SW480 (cell line): ENCODE measurements at places on chromosomes 5 and 9.
A peak's percentile ranks its signal among the peaks of the same experiment; 100 is the strongest.

DNA sequence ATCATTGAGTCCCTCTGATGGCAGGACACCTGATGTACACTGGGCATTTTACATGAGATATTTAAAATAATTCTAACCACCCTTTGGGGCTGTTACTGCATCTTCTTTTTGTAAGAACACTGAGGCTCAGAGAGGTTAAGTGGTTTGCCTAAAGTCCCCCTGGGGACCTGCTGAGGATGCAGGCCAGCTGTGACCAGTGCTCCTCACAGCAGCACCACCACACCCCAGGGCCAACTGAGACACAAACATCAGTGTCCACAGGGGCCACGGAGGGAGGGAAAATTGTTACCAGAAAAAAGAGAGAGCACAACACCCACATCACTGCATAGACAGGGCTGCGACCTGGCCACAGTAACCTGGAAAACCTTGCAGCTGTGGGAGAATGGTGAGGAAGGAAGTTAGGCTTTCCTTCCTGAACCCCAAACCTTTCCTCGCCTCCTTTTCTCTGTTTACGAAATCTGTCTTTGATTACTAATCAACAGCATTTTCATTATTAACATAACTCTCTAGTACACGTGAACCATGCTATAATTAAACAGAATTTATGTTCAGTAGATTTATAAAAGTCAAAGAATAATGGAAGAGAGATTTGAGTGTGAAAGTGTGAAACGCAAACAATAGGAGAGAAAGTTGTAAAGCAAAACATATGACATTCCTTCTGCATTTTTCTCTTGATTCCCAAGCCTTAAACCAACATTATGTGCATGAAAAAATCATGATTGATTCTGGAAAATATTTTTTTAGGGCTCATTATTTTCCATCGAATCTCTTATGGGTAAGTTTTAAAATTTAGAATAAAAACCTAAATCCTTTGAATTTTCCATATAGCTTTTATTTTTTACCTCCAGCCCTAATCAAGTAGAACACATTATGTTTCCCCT lies 228.1 kb upstream of the DAPK1 start:
- DNase-seq, result no peak

DNA sequence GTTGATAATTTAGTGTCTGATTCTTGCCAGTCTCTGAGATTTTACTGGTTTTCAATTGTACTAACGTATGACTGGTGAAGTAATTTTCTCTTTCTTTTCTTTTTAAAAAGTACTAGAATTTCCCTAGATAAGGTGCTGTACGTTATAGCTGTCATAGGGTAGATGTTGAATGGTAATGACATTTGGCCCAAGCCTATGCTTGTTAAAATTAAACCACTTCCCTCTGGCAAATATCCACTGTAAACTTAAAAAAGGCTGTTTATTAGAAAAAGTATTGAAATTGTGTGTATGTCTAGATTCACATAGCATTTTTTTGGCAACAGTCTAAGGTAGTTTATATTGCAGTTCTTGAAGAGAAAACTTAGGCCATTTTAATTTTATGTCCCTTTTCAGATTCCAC lies 97.6 kb downstream of the NNT start:
- no peak for DNase-seq

DNA sequence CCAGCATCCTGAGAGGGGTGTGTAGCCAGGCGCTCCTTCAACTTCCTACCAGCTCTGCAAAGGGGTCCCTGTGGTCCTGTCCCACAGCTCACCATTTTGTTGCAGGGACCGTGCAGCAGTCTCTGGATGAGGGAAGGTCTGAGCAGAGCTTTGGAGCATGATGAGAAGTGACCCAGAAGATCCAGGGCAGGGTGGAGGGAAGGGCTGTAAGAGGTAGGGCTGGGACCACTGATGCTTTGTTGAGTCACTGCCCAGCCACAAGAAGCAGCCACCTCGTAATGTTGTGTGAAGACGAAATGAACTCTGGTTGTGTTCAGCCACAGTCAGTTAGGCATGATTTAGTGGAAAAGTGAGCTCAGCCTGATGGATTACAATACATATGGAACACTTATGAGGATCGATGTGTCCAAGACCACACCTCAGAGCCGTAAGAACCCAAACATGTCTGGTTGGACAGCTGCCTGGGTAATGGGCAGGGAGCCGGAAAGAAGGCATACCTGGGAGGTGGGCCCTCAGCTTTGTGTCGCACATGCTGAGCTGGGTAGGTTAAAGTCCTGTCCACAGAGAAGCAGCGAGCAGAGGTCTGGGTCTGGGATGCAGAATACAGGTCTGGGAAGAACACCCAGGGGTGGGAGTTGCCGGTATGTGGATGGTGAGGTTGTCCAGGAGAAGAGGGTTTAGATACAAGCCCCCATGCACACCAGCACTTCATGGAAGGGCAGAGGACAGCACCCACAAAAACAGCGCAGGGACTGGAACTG lies 250.1 kb downstream of the GADD45G start:
- DNase-seq, result no peak

DNA sequence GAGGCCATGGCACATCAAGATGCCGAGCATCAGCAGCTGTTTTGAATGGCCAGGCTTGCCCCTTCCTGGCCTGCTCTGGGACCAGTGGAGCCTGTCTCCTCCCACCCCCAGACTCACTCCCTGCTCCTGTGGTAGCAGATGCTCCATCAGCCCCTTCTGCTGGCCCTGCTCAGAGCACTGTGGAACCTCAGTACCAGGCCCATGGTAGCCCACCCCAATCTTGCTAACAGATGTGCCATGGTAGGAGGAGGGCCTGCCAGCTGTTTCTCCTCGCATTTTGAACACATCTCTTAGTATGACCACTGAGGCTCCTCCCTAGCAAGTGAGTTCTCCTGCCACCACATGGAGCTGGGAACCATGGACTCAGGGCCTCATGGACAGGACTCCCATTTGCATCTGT lies 29.5 kb downstream of the COL27A1 start:
- no peak for DNase-seq

DNA sequence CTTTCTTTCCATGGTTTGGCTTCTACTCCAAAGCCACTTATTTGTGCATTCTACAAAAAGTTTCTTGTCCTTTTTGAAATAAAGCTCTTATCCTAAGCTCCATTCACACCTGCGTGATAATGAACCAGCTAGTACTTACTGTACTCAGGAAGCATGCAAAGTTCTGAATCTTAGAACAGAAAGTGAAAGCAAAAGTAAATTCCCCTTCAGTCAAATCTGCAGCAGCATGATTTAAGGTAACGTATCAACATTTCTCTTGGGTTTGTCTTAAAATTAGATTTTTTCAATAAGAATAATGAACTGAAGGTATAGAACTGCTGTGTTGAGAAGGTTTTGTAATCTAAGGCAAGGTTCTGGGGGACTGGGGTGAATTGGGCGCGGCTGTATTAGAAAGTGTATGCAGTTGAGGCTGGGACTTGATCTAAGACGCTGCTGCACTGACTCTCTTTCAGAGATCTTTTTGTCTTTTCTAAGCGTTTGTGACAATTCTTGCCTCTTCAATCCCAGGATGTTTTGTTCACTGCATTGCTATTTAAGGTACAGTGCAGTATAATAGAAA lies at the start of gene ERAP2:
Gene ERAP2 (plus strand): TSS at position 209 of the 559 bp plus-strand sequence. CDS start 3,186 bp downstream, outside the sequence.
- DNase-seq, result peak; percentile 77

GRCh38 chr9:135563039-135563476 lies 1.5 kb downstream of the PAEP start:
- DNase-seq, result no peak

DNA sequence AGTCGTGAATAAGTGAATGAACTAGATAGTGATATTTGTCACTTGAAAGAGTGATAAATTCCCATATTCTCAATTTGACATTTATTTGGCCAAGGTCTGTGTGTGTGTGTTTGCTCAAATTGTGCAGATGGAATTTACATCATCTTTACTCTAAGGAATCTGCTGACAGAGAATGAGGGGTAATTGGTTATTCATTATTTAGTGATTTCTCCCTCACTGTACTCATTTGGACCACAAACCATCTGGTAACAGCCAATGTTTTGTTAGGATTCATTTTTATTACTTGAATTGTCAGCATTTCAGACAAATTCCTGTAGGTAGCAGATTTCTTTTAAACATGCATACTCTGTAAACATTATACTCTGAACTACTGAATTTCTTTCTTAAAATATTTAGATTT lies 15.6 kb downstream of the VCAN start:
- DNase-seq, result no peak

- no peak for DNase-seq
Observed at GRCh38 chr5:133652951-133653759, 40.8 kb upstream of the FSTL4 start.

GRCh38 chr5:102762562-102763227 lies 7.6 kb downstream of the PAM start:
- DNase-seq, result peak; percentile 24

- peak; percentile 7 for DNase-seq
Observed at GRCh38 chr5:148808864-148809642, 17.4 kb upstream of the ADRB2 start.

- DNase-seq, result no peak
Observed at GRCh38 chr9:125444166-125444565, 182.5 kb downstream of the GAPVD1 start.

DNA sequence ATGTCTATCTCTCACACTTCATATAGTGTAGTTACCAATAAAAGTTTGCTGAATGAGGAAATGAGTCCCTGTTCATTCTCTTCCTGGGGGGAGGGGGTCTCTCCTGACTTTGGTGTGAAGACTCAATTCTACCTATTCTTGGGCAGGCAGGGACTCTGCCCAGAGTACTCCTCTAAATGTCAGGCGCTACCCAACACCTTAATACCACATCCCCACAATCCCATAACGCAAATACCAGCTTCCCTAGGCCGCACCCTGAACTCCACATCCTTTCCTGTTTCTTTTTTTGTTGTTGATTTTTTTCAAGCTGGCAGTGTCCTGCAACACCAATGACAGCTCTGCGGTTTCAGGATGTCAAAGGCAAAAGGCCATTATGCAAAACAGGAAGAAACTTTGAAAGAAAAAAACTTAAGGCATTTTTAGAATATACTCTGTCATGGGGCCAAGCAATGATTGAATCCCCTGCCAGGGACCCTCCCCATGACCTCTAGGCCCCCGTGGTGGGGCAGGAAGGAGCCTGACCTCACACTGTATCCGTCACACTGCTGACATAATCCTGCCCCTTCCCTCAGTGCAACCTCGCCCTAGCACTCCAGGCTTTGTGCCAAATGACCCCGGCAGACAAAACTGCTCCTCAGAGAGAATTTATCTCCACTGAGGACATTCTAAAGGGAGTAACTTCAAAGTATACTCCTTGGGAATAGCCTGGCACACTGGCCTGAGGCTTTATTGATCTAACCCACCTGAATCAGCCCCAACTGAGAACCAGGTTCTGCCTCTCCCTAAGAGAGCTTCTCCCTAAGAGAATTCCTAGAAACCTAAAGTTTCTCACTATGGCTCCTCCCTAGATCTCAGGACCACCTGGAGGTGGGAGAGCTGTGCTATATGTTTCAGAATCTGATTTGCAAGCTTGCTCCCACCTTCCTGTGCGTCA lies 8.0 kb downstream of the B4GALT1 start:
- peak; percentile 79 for DNase-seq

DNA sequence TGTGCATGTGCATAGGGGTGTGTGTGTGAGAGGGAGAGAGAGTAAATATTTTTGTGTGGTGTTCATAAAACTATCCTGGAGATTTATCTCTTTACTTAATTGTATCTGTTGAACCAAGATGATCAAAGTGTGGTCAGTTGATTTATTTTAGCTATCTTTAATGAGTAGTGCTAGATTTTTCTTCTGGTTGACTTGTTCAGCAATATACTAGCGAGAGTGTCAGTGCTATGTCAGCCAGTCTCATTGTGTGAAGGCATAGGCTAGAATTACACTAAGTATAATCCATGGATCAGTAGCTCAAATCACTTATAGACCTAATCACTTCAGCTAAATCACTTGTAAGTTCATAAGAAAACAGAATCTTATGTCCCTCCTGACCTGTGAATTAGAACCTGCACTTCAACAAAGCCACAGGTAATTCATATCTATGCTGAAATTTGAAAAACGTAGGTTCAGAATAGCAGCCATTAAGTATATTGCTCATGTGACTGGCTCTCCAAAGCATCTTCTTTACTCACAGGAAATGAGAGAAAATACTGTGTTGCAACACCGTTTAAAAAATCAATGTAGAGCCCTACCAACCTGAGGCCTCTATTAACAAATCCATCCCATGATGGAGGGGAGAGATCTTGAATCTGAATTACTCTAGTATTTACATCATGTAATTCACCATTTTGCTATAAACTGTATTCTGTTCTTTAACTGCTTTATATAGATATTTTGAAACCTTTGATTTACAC lies 203.1 kb upstream of the ACTBL2 start:
- no peak for DNase-seq

GRCh38 chr5:125961150-125961549 lies 462.1 kb upstream of the GRAMD2B start:
- no peak for DNase-seq

DNA sequence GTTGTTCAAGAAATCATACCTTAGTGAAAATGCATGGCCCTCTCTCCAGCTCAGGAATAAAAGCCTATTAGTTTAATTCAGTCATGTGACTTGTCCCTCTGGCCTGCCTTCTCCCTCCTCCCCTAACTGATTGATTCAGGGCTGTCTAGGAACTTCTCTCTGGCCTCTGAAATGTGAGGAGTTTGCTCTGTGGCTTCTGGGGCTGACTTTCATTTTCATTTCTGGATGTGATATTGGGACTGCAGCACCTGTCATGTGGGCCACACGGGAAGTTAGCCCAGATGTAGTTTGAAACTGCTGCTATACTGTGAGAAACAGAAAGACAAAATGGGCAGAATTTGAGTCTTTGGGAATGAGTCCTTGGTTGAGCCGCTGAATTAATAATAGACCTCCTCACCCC lies 44.8 kb downstream of the PARP8 start:
- DNase-seq, result peak; percentile 43

DNA sequence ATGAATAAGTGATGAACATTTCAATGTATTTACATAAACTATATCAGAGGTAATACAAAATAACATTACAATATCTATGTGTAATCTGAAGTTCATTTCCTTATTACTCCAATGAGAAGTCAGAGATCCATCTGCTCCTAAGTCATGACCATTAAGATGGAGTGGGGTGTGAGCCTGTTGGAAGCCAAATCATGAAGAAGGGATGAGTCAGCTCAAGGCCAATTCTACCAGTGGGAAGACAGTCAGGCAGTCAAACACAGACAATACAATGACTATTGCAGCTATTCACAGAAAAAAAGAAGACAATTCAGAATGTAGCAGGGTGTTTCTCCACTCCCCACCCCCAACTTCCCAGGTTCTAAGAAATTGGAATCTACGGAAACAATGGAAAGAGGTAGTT lies 155.0 kb downstream of the NFIB start:
- no peak for DNase-seq
